ENCODE measurements at places on chromosomes 3 and 15.

- DNase-seq = no peak
These were observed 19.7 kb downstream of the IL16 start for GRCh38 chr15:81216422-81216821.

GRCh38 chr3:49316696-49317457, 23.0 kb downstream of the USP4 start:
- no peak for DNase-seq

DNA sequence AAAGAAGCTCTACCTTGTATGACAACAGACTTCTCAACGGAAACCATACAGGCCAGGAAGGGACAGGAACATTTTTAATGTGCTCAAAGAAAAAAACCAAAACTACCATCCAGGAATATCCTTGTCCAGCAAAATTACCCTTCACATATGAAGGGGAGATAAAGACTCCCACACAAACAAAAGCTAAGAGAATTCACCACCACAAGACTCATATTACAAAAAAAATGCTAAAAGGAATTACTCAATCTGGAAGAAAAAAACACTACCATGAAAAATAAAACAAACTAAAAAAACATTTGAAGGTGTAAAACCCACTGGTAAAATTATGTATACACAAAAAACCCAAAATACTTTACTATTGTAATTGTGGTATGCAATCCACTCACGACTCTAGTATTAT, 57.2 kb downstream of the DLG1 start:
- DNase-seq = no peak

DNA sequence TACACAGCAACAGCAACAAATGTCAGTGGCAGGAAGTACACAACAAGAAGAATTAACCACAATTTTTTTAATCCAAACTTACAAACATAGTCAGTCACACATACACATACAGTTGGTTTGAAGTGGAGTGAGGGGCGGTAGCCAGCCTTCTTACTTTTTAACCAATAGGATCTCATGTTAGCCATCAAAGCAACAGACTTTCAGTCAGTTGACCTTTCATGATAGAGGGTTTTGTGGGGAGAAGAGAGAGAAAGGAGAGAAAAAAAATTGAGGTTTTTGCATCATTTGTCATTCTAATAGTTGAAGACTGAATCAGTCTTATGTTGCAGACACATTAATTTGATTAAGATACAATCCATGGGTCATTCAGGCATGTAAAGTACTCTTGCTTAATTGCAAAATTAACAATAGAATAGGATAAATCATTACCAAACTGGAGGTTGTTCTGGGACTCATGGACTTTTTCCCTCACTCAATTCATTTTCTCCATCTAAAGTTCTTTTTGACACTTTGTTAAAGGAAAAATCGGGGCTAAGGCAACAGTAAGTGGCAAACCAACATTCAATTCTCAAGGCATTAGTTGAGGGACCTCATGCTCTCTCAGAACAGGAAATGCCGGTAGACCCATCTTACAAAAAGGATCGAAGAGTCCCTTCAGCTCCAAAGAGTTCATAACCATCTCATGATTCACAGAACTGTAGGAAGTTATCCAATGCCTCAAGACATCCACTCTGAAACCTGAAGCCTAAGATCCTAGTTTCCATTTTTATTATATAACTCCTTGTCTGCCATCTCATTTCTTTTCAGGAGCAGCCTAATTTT, 159.5 kb upstream of the LPP start:
- DNase-seq = no peak

- DNase-seq = no peak
These were observed 84.1 kb upstream of the HACD2 start for GRCh38 chr3:123668906-123669305.

- DNase-seq = no peak
These were observed 46.4 kb downstream of the MORC1 start for GRCh38 chr3:109071350-109072142.

- DNase-seq = no peak
These were observed 79.0 kb downstream of the SEMA6D start for GRCh38 chr15:47796339-47796738.

DNA sequence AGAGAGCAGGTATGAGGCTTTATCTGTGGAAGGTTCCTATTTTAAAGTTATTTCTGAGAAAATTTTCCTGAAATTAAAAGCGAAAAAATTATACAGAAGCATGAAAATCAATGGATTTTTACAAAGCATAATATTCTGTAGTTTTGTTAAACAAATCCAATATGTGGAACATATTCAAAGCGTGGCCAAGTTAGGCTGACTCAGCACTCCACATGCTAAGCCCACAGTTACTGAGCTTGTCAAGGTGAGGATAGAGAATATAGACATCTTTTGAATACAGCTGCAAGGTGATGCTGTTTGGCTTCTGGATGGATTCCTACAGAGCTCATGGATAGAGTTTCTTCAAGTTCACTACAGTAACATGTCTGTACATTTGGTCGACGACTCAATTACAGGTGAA, 302.5 kb downstream of the C3orf38 start:
- DNase-seq = no peak

- DNase-seq = no peak
These were observed 75.7 kb downstream of the GMPS start for GRCh38 chr3:155946178-155946577.

DNA sequence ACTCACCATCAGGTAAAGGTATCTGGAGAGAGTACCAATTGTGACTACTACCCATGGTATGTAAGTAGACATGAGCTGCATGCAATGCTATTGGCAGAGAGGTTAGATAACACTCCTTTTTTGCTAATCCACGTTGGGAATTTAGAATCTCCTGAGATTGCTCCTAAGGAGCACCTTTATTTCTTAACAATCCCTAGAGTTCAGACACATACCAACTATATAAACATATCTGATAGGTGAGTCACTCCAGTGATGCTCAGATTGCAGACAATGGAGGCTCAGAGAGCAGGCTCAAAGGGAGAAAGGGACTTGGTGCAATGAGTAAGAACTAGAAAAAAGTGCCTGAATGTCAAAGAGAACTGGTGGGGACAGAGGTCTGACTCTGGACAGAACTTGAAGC, 47.0 kb upstream of the LRRFIP2 start:
- DNase-seq = no peak

DNA sequence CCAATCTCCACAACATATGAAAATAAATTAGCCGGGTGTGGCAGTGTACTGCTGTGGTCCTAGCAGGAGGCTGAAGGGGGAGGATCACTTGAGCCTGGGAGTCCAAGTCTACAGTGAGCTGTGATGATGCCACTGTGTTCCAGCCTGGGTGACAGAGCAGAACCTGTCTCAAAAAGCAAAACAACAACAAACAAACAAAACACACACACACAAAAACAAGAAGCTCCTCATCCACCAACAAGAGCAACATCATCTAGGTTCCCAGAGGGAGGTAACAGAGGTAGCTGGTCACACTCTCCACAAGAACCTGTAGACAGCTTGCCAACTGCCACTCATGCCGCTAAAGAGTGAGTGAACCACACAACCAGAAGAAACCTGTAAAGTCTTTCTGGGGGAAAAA, 34.8 kb downstream of the PTPN9 start:
- no peak for DNase-seq

- no peak for DNase-seq
These were observed 32.3 kb upstream of the UBE2Q2 start for GRCh38 chr15:75810874-75811498.

DNA sequence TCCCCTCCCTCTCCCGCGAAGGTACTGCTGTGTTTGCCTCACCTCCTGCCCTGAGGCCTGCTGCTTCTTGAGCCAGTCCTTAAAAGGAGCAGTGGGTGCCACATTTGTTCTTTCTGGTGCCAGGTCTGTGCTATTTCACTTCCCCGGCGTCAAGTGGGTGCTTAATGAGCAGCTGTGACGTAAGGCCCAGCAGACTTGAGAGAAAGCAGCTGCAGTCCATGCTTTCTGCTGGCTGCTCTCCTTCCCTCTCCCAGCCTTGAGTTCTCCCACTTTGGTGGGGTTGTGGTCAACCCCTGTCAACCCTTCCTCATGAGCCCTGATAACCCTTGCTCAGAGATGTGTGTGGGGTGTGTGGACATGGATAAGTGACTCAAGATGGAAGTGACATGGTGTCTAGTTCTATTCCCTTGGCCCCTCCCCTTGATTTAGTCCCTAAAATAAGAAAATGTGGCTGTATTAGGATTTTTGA, 6.9 kb downstream of the INAFM2 start:
- no peak for DNase-seq

GRCh38 chr3:71281280-71281679, 302.2 kb downstream of the FOXP1 start:
- DNase-seq = no peak

DNA sequence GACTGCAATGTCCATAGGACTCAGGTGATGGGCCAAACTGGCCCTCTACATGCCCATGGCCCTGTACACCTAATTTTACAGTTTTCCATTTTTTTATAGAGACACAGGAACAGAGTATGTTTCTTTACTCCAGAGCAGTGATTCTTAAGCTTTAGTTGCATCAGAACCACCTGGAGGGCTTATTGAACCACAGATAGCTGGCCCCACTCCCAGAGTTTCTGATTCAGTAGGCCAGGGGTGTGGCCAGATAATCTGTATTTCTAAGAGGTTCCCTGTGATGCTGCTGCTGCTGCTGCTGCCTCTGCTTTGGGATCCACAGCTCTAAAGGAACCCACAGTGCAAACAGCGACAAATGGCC, 5.1 kb downstream of the RBP1 start:
- DNase-seq = no peak
